Activated naive CD8-positive, alpha-beta T cell treated with anti-CD3 and anti-CD28 coated beads, Interleukin-2, amount 10 ng/mL, durations not matched to agents 7 days and 5 days (primary cell): ENCODE measurements at places on chromosomes 5 and 9. TPM values are rescaled to one million over a fixed set of nuclear protein-coding genes. Genes with fewer than 3 reads are reported as not detected.

- DNase-seq, result peak; percentile 65
Measured at GRCh38 chr9:15306068-15306756, 804 bp downstream of the TTC39B start.

- DNase-seq, result no peak
Measured at GRCh38 chr5:54443270-54443669, 12.2 kb upstream of the HSPB3 start.

DNA sequence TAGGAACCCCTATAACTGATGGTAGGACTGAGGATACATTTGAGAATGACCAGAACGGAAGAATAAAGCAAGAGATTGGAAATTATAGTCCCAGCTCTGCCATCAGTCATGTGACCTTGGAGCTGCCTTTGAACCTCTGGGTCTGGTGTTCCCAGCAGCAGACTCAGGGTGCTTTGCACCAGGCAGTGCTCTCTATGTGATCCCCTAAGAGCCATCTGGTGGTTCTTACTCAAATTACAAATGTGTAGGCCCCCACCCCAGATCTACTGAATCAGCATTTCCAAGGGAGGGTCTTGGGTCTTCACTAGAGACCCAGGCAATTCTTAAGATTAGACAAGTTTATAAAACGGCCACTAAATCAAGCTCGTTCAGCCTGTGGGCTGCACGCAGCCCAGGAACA lies 40.2 kb upstream of the PRDM12 start:
- no peak for DNase-seq

GRCh38 chr9:100720922-100721321 lies 143.0 kb downstream of the CAVIN4 start:
- DNase-seq, result no peak

- DNase-seq, result no peak
Measured at GRCh38 chr9:517993-518392, 303.3 kb downstream of the DOCK8 start.

- DNase-seq, result no peak
Measured at GRCh38 chr5:39760385-39761198, 335.8 kb upstream of the DAB2 start.

DNA sequence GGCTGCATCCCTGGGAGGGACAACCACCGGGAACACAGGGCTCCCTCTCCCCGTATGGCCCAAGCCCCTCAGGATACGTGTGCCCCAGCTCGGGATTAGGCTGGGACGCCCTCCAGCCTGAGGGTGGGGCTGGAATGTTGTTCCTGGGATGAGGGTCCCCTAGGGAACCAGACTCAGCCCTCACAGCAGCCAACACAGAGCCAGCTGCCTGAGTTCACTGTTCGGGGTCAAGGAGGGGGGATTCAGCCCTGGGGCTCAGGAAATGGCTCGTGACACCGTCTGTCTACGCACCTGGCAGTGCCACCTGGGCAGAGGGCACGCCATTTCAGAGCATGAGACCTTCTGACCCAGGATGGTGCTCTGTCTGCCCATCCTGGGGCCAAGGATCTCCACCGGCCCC lies 8.9 kb downstream of the RNF44 start:
- no peak for DNase-seq

- no peak for DNase-seq
Measured at GRCh38 chr9:101465326-101465915, 29.8 kb upstream of the ALDOB start.

- DNase-seq, result peak; percentile 37
Measured at GRCh38 chr9:127973169-127974000, 7.4 kb downstream of the EEIG1 start.

DNA sequence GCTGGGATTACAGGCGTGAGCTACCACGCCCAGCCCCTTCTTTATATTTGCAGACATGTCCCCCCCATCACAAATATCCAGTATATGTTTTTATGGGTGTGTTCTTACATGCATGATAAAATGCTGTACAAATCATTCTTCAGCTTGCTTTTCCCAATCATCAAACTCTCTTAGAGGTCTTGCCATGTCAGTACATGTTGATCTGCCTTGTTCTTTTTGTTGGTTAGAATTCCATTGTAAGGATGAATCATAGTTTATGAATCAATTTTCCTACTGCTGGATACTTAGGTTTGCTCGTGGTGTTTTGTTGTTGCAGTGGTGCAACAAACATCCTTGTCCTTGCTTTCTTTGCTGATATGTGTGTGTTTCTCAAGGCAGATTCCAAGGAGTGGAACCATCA lies 79.9 kb upstream of the NEURL1B start:
- no peak for DNase-seq

DNA sequence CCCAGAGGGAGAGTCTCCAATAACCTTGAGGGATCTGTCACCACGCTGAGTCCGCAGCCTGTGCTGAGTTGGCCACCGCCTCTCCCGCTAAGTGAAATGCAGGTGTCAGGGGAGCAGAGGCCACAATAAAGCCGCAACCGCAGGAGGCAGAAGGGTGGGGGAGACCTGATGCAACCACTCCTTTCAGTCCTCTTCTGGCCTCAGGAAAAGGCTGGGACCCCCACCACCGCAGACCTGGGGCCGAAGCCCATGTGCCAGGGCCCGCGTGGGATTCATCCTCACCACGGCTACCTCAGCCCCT lies 576 bp downstream of the MAP1B start:
- peak; percentile 31 for DNase-seq

DNA sequence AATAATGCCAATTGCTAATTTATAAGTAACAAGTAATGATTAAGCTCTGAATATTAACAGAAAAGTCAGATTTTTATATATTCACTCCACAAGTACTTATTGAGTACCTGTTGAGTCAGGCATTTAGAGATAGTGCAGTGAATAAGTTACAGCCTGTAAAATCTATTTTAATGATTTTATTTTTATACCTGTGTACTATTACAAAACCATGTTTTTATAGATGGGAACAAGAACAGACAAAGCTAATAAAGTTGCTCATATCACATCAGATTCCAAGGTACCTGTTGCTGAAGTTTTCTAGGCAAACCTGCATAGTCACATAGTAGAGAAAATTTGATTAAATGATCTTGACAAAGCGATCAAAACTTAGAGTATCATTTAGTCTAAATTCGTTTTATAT lies 623.7 kb downstream of the EFNA5 start:
- no peak for DNase-seq

DNA sequence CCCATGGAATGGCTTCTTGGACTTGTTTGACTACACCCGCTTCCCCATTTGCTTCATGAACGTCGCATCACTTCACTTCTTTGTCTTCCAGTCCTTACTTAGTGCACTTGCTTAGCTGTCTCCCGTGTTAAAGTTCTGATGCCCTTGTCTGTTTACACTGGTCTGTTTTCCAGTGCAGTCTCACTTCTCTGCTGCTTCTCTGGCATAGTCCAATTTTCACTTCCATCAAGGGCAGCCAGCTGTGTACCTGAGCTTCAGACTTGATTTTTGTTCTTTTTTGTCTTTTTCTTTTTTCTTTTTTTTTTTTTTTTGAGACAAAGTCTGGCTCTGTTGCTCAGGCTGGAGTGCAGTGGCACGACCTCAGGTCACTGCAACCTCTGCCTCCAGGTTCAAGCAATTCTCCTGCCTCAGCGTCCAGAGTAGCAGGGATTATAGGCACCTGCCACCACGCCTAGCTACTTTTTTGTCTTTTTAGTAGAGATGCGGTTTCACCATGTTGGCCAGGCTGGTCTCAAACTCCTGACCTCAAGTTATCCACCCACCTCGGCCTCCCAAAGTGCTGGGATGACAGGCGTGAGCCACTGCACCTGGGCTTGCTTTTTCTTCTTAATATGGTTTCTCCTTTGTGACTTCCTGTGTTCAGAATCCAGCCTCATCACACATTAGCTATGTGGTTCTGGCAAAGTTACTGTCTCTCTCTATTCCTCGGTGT lies 75.4 kb downstream of the LRRC70 start:
- DNase-seq, result no peak

- DNase-seq, result no peak
Measured at GRCh38 chr5:6490693-6491092, 42.0 kb downstream of the UBE2QL1 start.

DNA sequence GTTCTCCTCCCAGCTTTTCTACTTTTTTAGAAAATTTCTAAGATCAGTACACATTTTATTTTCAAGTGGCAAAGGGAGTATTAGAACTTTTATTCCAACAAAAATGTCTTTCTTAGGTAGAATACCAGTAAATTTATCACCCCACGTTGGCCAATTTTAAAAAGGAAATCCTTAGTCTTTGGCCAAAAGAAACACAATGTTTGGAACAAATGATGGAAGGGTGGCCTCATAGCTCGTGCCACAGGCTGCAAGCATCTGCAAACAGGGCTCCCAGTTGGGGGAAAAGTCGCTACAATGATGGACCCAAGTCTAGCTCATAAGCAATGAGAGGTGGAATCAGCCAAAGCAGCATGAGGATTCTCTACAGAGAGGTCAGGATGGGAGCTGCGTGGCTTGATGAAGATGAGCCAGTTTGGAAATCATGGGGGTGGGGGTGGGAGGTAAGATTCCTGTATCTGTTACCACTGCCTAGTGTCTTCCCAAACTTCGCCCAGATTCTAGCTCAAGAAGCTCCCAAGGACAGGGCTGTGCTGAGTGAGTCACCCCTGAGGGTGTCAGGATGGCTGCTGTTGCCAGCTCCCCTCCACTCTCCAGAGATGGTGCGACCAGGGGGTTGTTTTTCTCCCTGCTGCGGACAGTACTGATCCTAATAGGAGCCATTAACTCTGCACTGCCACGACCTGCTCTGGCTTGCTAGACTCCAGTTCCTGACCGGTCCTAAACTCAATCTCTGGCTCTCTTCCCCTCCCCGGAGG lies 75.6 kb downstream of the DCP2 start:
- no peak for DNase-seq

GRCh38 chr5:92574023-92574422 lies 1007.0 kb downstream of the NR2F1-AS1 start:
- DNase-seq, result no peak

- peak; percentile 36 for DNase-seq
Measured at GRCh38 chr9:117714282-117714681, 10.1 kb downstream of the TLR4 start.

GRCh38 chr5:893711-894110 lies 1.0 kb downstream of the TRIP13 start:
- no peak for DNase-seq

- DNase-seq, result no peak
Measured at GRCh38 chr9:115109486-115109885, 8.5 kb downstream of the TNC start.

- peak; percentile 68 for DNase-seq
Measured at GRCh38 chr9:136787690-136788400, 3.3 kb upstream of the TMEM141 start.

GRCh38 chr5:112205846-112206245 lies 213.2 kb downstream of the EPB41L4A start:
- no peak for DNase-seq

DNA sequence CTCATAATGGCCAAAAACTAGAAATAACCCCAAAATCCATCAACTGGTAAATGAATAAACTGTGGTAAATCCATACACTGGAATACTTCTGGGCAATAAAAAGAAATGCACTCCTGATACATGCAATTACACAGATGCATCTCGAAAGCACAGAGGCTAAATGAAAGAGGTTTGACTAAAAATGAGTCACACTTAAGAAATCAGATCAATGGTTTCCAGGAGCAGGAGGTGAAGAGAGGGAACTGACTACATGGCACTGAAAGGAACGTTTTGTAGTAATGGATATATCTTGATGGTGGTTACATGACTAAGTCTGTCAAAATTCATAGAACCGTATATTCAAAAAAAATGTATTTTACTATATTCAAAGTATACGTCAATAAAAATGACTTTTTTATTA lies 42.4 kb downstream of the STRBP start:
- no peak for DNase-seq

- no peak for DNase-seq
Measured at GRCh38 chr5:74401946-74402320, 238.6 kb downstream of the ENC1 start.

DNA sequence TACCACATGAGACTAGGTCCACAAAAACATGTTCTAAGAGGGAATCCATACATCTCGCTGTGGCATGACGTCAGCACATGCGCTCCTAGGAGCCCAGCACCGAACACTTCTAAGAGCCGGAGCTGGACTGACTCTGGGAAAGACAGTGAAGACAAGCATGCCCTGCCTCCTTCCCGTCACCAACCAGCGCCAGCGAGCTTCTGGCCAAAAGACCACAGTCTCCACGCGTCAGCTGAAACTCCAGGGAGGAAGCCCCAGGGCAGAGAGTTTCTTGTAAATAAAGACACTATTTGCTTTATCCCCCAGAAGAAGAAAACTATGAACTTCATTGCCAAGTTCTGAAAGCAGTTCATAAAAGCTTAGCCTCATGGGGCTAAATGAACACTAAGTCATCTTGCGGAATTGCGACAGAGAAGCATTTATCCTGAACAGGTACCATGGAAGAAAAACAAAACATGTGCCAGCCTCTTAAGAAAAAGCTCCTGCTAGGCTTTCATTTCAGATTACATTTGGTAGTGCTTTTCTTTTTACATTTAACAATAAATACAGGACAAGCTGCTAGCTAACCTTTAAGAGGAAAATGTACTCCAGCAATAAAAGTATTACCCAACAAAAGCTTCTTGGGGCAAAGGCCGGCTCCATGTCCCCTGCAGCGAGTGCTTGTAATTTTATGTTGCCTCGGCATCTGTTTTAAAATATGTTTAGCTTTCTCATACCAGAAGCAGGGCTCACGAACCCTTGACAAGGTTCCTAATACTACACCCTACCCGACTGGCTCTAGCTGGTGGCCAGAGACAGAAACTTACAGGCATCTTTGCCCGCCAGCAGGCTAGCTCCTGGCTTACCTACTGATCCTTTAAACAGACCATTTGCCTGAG lies 96.5 kb downstream of the PRRT1B start:
- no peak for DNase-seq

DNA sequence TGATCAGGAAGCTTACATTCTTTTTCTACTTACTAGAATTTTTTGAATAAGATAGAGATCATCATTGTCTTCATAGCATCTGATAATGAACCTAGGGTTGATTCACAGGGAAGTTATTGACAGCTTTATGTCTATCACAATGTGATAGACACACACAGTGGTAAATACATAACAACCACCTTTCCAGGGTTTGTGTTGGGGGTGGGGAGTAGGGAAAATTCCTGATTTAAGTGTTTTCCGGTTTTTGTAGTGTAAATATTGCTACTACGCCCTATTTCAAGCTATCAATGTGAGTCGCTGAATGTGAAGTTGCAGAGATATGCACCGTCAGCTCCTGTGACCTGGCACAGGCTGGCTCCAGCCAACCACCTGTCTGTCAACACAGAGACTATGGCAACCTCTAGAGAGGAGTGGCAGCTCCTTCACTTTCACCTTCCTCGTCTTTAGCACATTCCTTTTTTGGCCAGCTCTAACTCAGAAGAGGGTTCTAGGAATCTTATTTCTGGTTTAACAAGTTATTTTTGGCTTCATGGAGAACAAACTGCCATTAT lies 224.9 kb downstream of the MAT2B start:
- no peak for DNase-seq

Gene FOXI1
- total RNA-seq, result not detected

Gene HRCT1
- not detected for total RNA-seq

Gene RNF183
- total RNA-seq, result 0.37 TPM

Gene ZBTB34
- total RNA-seq, result 10.5 TPM

Gene SLC6A3
- total RNA-seq, result not detected

Gene PCDHGA11
- total RNA-seq, result 0.08 TPM

Gene LRRC19
- total RNA-seq, result not detected

Gene PLEKHG4B
- total RNA-seq, result 0.03 TPM

Gene PRLR
- total RNA-seq, result not detected
